Retina (tissue), 1 donor: ENCODE measurements at places on chromosomes 7 and 10.

GRCh38 chr10:124071141-124071540, 22.3 kb downstream of the CHST15 start:
- no peak for DNase-seq

DNA sequence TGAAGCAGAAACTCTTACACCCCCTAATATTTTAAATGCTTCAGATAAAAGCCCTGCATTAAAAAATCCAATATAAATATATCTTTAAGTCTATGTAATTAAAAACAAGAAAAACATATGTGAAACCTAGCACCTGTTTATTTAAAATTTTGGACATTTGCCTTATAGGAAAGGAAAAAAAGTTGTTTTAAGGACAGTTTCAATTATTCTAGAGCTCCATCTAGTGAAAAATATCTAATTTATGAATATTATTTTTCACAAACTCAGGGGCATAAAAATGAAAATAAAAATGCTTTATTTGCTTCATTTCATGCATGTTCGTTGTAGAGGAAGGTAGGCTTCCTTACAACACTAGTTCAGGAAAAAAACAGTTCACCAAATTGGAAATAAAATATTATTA, 26.1 kb downstream of the ENKUR start:
- no peak for DNase-seq

GRCh38 chr10:63515002-63515763, 6.0 kb upstream of the REEP3 start:
- no peak for DNase-seq

- DNase-seq: no peak
Measured at GRCh38 chr7:1418505-1419309, 40.6 kb downstream of the MICALL2 start.

DNA sequence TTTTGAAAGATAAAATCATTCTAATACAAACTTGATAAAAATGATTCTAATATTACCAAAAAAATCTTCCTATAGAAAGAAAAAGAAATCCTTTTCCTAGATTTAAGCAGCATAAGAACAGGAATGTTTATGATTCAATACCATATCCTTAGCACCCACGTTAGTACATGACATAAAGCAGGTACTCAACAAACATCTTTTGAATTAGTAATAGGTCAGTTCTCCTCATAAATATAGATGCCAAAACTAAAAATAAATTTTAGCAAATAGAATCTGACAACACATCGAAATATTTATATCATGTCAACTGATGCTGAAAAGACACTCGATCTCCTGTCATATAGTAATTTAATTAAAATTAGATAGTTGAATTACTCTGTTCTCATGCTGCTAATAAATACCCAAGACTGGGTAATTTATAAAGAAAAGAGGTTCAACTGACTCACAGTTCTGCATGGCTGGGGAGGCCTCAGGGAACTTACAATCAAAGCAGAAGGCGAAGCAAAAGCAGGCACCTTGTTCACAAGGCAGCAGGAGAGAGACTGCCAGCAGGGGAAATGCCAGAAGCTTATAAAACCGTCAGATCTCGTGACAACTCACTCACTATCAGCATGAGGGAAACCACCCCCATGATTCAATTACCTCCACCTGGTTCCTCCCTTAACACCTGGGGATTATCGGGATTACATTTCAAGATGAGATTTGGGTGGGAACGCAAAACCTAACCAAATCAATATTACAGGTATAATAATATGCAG, 191.8 kb downstream of the HTR7 start:
- no peak for DNase-seq

DNA sequence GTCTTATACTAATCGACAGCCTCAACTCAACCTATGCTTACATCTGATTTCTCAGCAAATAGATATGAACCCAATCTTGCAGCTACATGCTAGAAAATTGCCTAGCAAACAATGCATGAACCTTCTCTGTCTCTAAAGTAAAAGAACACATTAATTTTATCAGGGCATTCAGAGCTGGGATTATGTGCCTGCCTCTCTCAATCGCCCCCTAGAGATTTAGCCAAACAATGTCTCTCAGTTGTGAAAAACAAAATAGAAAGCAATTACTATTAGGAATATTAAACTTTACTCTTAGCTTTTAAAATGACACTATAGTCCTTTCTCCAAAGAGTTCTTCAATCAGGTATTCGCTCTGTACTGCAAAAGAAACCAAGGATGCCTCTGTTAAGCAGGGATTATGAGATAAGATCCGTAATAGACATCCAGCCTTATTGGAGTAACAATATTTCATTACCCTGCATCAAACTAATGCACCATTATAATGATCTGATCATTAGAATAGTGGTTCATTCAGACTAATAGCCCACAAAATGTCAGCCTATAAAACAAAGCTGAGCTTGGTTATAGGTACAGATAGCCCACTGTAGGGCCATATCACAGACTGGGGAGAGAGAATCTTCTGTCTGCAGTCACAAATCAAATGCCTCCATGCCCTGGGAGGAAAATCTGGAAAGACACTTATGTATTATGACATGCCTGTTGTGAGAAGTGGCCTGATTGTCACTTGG, 736.9 kb downstream of the PARD3 start:
- DNase-seq: no peak

DNA sequence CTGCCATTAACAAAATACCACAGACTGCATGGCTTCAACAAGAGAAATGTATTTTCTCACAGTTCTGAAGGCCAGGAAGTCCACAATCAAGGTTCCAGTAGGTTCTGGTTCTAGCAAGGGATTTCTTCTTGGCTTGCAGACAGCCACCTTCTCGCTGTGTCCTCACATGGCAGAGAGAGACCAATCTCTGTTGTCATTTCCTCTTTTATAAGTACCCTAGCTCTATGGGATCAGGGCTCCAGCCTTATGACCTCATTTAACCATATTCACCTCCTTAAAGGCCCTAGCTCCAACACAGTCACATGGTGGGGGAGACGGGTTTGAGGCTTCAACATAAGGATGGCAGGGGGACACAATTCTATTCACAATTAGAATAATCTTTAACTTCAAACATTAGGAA, 23.6 kb downstream of the ABI1 start:
- no peak for DNase-seq

DNA sequence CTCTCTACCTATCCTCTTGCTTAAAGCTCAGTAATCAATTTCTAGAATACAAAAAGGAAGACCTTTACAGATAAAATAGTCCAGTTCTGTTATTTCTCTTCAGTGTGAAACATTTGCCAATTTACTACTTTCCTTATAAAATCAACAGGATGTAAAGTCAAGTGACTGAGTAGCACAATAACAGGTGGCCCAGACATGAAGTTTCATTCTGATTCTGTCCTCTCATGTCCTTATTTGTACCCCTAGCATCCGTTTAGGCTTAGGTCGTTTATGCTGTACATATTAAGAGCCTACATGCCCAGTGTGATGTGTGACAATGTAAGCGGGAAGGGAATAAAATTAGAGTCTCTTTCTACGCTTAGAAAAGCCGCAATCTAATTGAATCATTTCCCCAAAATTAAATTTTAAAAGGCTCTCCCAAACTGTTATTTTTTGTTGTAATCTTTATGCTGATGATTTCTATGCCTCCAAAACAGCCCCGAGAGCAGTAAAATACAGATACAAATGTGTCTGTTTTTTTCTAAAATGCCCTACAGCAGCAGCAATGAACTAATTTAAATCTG, 29.1 kb downstream of the EPC1 start:
- DNase-seq: no peak

GRCh38 chr7:29276199-29276598, 81.6 kb downstream of the CHN2 start:
- no peak for DNase-seq

- no peak for DNase-seq
Measured at GRCh38 chr7:16619979-16620408, 25.6 kb downstream of the ANKMY2 start.

GRCh38 chr7:44549457-44549856, 8.3 kb upstream of the NPC1L1 start:
- DNase-seq: no peak

GRCh38 chr7:128389618-128390329, 20.0 kb downstream of the IMPDH1 start:
- no peak for DNase-seq

GRCh38 chr7:71650653-71651337, 518.9 kb downstream of the GALNT17 start:
- no peak for DNase-seq

DNA sequence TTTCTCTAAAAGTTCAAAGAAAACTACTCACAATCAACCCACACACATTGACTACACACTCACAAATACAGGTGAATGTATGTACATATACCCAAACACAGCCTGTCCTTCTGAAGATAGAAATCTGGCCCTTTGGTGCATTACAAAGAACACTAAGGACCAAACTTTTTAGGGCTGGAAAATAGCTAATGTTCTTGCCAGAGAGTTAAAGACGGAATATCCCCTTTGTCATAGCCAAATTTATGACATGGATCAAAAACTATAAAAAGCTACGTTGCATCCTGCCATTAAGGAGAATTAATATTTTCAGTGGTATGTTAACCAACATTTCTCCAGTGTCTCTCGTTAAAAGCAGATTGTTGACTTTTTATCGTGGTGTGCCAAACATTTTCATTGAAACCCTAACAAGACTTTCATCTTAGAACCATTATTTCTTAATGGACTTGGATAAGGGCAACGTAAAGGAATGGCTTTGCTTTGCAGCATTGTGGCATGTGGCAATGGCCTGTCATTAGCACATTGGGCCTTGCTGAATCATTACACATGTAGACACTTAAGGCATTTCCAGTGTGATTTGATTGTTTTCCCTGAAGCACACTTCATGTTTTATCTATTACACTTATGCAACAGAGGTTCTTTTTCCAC, 150.9 kb upstream of the MEOX2 start:
- no peak for DNase-seq
